ENCODE measurements at places on chromosomes 2 and 18.

- no peaks in the 10 kb centered on the region for H3K4me1 ChIP-seq
- no peak for DNase-seq
- no peak overlapping the region for H3K27ac ChIP-seq
- no peaks in the 10 kb centered on the region for H3K27me3 ChIP-seq
Measured at GRCh38 chr2:107461301-107461700, 365.4 kb upstream of the RGPD4 start.

- no peak for DNase-seq
- H3K27ac ChIP-seq, result no peak overlapping the region
- peaks cover 79% of the 10 kb centered on the region for H3K27me3 ChIP-seq
- H3K36me3 ChIP-seq, result no peaks in the 10 kb centered on the region
Measured at GRCh38 chr2:3076848-3077642, 300.6 kb downstream of the EIPR1 start.

GRCh38 chr18:55651236-55651635, 63.2 kb upstream of the TCF4 start:
- no peak overlapping the region for H3K4me3 ChIP-seq
- no peak for DNase-seq
- H3K27ac ChIP-seq, result no peak overlapping the region
- H3K4me1 ChIP-seq, result no peaks in the 10 kb centered on the region

DNA sequence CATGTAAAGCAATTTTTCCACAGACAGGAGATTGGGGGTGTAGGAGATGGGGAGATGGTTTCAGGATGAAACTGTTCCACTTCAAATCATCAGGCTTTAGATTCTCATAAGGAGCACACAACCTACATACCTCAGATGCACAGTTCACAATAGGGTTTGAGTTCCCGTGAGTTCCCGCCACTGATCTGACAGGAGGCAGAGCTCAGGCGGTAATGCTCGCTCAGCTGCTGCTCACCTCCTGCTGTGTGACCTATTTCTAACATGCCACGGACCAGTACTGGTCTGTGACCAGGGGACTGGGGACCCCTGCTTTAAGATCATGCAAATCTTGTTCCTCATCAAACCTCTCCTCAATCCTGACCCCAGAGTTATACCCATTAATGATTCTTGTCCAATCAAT, 70.1 kb downstream of the RPE start:
- no peaks in the 10 kb centered on the region for H3K4me1 ChIP-seq
- no peak overlapping the region for H3K27ac ChIP-seq
- no peak for DNase-seq

DNA sequence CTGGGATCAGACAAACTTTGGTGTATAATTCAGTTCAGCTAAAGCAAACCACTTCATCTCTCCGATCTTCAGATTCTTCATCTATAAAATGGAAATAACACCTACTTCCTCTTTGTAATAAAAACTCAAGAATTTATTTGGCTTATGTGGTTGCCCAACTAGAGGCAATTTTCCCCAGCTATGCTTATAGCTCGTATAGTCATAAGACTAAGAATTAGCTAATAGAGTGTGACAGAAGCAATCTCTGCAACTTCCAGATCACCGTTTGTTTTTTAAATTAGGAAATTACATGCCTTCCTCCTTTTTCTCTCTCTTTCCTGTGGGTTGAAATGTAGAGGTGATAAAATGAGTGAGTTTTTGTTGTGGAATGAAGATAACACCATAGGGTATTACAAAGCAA, 35.3 kb upstream of the KCNF1 start:
- peaks cover 1% of the 10 kb centered on the region for H3K36me3 ChIP-seq
- DNase-seq, result no peak
- peaks cover 18% of the 10 kb centered on the region for H3K27me3 ChIP-seq
- H3K27ac ChIP-seq, result no peak overlapping the region

DNA sequence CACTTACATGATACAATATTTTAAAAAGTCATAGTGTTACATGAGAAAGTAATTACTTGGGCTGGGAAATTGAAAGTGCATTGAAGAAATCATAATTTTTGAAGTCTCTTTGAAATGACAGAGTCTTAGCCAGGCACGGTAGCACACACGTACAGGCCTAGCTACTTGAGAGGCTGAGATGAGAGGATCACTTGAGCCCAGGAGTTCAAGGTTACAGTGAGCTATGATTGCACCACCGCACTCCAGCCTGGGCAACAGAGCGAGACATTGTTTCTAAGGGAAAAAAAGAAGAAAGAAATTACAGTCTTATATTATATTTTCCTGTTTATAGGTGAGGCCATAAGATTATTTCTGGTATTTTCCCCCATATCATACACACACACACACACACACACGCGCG, 9.2 kb upstream of the IAH1 start:
- H3K27me3 ChIP-seq, result no peaks in the 10 kb centered on the region
- H3K27ac ChIP-seq, result no peak overlapping the region
- DNase-seq, result no peak
- peaks cover 8% of the 10 kb centered on the region for H3K4me1 ChIP-seq

DNA sequence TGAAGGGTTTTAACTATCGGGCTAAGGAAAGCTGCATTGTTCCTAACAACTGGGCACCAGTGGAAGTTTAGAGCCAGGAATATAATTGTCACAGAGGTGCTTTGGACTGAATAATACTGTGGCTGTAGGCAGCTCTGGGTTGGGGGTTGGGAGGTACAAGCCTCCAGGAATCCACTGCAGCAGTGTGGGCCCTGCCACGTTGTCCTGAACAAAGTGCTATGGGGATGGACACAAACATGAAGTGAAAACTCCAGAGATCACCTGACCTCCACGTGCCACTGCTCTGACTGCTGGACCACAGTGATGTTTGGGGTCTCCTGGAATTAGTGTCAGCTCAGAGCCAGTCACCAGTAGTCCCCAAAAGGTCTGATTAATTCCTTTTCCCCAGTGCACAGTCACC, 110.9 kb downstream of the BCL2 start:
- no peak for DNase-seq
- peaks cover 8% of the 10 kb centered on the region for H3K36me3 ChIP-seq
- no peaks in the 10 kb centered on the region for H3K27me3 ChIP-seq
- peaks cover 73% of the 10 kb centered on the region for H3K4me1 ChIP-seq
- H3K27ac ChIP-seq, result no peak overlapping the region

DNA sequence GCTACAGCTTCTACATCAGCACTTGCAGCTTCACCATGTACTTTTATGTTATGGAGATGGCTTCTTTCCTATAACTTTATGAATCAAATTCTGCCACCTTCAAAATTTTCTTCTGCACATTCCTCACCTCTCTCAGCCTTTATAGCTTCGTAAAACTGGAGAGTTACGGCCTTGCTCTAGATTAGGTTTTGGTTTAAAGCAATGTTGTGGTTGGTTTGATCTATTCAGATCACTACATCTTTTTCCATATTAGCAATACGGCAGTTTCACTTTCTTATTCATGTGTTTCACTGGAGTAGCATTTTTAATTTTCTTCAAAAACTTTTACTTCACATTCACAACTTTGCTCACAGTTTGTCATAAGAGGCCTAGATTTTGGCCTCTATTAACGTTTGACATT, 242.9 kb upstream of the GYPC start:
- no peaks in the 10 kb centered on the region for H3K36me3 ChIP-seq
- DNase-seq, result no peak
- H3K4me3 ChIP-seq, result no peak overlapping the region
- H3K27ac ChIP-seq, result no peak overlapping the region
- no peaks in the 10 kb centered on the region for H3K27me3 ChIP-seq

DNA sequence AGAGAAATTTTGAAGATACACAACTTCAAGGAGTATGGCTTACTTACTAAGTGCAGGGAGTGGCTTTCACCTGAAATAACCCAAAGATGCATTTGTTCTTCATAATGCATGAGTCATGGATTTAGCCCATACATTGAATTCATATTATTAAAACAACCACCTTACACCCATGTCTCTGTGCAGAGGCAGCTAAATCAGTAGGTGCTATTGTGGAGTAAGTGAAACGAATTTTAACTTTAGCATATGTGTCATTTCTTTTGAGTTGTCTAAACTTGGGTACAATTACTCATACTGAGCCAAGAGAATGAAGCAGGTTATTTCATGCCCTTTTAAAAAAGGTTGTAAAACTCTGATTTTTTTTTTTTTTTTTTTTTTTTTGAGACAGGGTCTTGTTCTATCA, 11.0 kb upstream of the ANKRD29 start:
- no peaks in the 10 kb centered on the region for H3K4me1 ChIP-seq
- DNase-seq, result no peak
- H3K36me3 ChIP-seq, result no peaks in the 10 kb centered on the region

GRCh38 chr18:25261768-25262167, 90.2 kb downstream of the ZNF521 start:
- no peak overlapping the region for H3K27ac ChIP-seq
- H3K36me3 ChIP-seq, result no peaks in the 10 kb centered on the region

DNA sequence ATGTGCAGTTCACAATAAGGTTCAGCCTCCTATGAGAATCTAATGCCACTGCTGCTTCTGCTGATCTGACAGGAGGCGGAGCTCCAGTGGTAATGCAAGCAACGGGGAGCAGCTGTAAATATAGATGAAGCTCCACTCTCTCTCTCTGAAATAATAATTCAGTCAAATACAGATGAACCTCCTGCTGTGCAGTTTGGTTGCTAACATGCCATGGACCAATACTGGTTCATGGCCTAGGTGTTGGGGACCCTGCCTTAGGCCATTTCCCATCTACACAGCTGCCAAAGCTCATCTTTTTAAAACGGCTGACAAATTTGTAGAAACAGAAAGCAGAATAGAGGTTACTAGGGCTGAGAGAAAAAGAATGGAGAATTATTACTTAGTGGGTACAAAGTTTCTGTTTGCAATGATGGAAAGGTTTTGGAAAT, 10.7 kb upstream of the HNRNPA3 start:
- H3K36me3 ChIP-seq, result no peaks in the 10 kb centered on the region
- no peak for DNase-seq
- no peaks in the 10 kb centered on the region for H3K27me3 ChIP-seq
- no peak overlapping the region for H3K4me3 ChIP-seq
- no peak overlapping the region for H3K27ac ChIP-seq

GRCh38 chr2:217273162-217273561, 413.3 kb upstream of the TNP1 start:
- H3K36me3 ChIP-seq, result peaks cover 1% of the 10 kb centered on the region
- H3K4me1 ChIP-seq, result no peaks in the 10 kb centered on the region
- H3K27me3 ChIP-seq, result peaks cover 25% of the 10 kb centered on the region

- no peaks in the 10 kb centered on the region for H3K36me3 ChIP-seq
- H3K27me3 ChIP-seq, result no peaks in the 10 kb centered on the region
- no peak overlapping the region for H3K27ac ChIP-seq
- no peak overlapping the region for H3K4me3 ChIP-seq
- H3K4me1 ChIP-seq, result no peaks in the 10 kb centered on the region
Measured at GRCh38 chr2:66693076-66693965, 258.4 kb downstream of the MEIS1 start.

DNA sequence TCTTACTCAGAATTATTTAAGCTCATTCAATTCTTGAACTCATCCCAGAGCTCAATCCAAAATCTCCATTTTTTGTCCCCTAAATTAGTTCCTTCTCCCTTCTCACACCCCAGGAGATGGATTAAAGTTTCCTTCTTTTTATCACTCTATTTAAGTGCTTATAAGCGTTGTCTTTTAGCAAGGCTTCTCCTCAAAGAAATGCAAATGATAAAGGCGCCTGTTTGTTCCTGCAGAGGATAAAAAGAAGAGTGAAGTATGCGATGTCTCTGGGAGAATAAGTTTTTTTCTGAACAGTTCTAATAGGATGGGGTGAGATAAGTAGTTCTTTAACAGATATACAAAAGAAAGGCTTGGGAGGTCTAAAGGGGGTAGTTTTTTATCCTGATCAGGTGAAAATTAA, 303.3 kb downstream of the CNTNAP5 start:
- H3K4me3 ChIP-seq, result no peak overlapping the region
- DNase-seq, result no peak
- H3K27me3 ChIP-seq, result no peaks in the 10 kb centered on the region
- H3K4me1 ChIP-seq, result no peaks in the 10 kb centered on the region
- no peak overlapping the region for H3K27ac ChIP-seq
- no peaks in the 10 kb centered on the region for H3K36me3 ChIP-seq

GRCh38 chr18:32349728-32350395, 120.8 kb downstream of the GAREM1 start:
- no peak overlapping the region for H3K27ac ChIP-seq
- H3K36me3 ChIP-seq, result no peaks in the 10 kb centered on the region
- no peak overlapping the region for H3K4me3 ChIP-seq
- no peak for DNase-seq

DNA sequence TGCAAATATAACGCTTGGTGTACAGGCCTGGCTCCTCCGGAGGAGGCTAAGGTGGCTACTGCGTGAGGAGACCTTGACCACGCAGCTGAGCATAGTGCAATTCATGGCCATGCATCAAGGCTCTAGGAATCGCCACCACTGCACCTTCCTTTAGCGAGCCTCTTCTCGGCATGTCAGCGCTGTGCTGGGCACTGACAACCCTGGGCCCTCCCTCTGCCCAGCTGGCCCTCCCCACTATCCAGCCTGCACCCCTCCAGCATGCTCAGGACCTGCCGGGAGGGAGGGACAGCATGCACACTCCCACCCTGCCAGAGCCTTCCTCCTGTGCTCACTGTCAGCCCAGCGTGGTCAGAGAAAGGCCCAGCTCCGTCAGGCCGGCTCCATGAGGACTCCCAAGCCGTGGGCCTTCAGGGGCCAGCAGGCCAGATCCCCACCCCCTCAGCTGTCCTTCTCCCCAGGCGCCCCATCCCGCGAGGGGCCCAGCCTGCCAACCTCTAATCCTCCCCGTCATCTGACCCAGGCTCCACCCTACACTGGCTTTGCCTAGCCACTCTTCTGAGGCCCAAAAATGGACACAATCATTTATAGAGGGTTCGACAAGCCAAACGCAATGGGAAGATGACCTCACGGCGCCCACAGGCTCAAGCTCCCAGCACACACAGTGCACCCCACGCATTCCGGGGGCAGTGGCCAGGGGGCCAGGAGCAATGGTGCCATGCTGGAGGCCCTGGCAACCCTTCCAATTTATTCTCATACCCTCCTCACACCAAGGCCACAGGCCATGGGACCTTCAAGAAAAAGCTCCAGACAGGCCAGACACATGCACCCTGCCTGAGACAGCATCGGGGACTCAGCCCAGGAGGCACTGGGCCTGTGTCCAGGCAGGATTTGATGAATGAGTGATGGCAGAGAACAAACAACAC, 3.5 kb downstream of the BIN1 start:
- H3K36me3 ChIP-seq, result peaks cover 1% of the 10 kb centered on the region
- no peak overlapping the region for H3K27ac ChIP-seq
- peaks cover 8% of the 10 kb centered on the region for H3K4me1 ChIP-seq

DNA sequence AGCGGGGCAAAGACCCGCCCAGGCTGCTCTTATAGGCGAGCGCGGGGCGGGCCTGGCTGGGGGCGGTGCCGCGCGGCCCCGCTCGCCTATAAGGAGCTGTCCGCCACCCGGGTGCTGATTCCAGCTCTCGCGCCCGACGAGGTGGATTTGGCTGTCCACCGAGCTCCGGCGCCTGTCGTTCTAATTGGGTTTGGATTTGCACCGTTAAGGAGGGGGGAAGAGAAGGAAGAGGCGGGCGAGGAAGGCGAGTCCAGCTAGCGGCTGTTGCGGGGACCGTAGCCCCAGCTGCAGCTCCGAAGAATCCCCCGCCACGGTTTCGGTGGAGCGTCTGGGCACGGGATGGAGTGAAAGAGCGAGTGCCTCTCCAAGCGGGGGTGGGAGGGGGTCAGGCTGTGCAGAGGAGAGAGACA, at the start of gene CNTNAP5:
Gene CNTNAP5 (plus strand): TSS at position 117 of the 410 bp plus-strand sequence. CDS start 364 bp downstream, outside the sequence.
- H3K27me3 ChIP-seq, result peaks cover 14% of the 10 kb centered on the region
- H3K4me1 ChIP-seq, result no peaks in the 10 kb centered on the region
- no peak within 1 kb of the TSS for H3K27ac ChIP-seq
- no peaks in the 10 kb centered on the region for H3K36me3 ChIP-seq

All from central memory CD8-positive, alpha-beta T cell (primary cell).